ENCODE measurements at places on chromosomes 2 and 18.

GRCh38 chr2:129281791-129282530 is 697.5 kb upstream of the RAB6C start:
- DNase-seq, result no peak

DNA sequence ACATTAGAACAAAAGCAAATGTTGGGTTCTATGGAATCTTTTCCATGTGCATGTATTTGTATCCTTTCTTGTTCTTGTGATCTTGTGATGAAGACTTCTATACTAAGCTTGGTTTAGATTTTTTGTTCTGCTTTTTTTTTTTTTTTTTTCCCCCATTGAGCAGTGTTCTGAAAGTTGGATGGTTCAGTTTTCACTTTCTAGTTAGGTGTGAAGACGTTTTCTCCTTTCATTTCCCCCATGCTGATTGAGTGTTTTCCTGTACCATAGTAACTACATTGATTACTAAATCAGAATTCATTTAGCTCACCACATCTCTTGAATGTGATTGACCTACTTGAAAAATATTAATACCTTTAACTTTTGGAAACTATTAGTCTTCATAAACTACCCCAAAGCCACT is 34.1 kb downstream of the NOP58 start:
- DNase-seq, result no peak

DNA sequence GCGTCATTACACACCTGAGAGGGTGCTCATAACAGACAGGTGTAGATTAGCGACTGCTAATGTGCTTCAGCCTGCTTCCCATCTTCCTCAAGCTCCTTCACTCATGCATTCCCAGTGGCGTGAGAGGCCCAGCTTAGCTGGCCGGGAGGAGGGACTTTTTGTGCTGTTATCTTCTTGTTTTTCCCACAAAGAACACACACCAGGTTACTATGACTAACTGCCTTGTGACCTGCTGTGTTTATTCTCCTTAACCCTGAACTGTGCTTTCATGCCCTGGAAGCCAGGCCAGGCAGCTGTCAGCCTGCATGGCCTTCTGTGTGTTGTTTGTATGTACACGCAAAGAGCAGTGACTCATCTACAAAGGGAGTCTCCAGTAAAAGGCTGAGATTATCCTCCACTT is 143.8 kb downstream of the PIEZO2 start:
- peak; percentile 74 for DNase-seq

DNA sequence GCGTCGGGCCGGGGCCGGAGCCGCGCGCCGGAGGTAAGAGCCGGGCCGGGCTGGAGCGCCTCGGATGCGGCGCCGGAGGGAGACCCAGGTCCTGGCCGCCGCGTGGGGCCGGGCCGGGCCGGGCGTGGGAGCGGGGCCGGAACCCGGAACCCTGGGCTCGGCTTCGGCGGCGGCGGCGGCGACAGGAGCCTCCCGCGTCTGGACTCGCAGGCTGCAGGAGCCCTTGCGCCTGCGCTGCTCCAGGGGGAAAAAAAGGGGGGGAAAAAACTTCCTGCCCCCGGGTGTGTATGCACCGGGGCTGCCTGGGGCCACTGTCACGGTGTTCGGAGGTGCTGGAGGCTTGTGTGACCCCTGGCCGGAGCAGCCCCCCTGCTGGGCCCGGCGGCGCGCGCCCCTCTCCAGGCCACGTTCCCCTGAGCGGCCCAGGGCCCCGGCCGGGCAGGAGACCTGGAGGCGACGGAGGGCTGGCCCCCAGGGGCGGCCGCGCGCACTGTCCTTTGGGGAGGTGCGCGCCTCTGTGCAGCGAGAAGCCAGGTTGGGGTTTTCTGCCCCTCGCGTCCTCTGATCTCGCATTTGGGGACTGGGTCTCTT is 864 bp downstream of the KLHL29 start:
- DNase-seq, result no peak

DNA sequence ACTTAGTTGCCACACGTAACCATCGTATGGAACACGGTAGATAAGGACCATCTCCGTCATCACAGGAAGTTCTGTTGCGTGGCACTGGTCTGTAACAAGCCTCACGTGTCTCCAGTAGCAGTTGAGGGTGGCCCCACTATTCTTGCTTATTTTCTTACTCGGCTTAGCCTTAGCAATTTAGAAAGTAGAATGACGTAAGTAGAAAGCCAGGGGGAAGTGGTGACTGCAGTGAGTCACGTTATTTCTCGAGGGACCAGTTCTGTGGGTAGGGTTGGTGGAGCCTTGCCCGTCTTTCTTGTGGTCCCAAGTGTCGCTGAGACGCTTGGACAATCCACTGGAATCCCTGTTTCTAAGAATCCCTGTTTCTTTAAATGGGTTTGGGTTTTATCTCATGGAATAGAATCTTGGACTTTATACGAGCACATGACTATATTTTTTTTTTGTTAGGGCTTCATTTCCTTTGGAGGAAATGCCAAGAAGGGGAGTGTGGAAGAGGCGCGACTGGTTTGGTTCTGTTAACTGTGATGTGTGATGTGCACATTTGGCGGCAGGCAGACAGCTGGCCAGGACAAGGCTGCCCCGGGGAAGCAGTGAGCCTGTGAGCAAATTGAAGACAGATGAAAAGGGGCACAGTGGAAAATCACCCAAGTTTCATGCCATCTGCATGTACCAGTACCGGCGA is 96.2 kb downstream of the CABLES1 start:
- DNase-seq, result peak; percentile 98

GRCh38 chr2:106789185-106789584 is 96.8 kb downstream of the ST6GAL2 start:
- DNase-seq, result peak; percentile 7

DNA sequence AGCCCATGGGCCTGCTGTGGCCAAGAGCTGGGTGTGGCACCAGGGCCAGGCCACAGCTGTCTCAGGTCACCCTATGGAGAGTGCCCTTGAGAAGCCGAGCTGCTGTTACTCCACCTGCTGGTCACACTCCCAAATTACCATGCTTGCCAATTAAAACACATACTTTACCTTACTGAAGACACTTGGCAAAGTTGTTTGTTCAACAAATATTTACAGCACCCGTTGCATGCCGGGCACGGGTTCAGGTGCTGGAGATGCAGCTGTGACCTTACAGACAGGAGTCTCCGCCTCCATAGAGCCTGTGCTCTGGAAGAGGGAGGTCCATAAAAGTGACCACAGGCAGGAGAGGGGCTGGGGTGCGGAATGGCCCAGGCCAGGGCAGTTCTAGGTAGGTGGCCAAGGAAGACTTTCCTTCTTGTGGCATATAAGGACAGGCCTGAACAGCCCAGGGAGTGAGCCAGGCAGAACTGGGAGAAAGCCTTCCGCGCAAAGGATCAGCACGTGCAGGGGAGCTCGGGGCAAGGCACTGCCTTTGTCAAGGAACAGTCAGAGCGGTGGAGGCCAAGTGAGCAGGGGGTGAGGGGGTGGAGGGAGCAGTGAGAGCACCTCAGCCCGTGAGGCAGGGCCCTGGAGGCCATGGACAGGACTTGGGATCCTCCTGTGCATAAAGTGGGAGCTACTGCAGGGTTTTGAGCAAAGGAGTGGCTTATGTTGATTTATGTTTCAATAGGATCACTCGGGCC is 23.6 kb upstream of the RBM44 start:
- DNase-seq, result peak; percentile 58

DNA sequence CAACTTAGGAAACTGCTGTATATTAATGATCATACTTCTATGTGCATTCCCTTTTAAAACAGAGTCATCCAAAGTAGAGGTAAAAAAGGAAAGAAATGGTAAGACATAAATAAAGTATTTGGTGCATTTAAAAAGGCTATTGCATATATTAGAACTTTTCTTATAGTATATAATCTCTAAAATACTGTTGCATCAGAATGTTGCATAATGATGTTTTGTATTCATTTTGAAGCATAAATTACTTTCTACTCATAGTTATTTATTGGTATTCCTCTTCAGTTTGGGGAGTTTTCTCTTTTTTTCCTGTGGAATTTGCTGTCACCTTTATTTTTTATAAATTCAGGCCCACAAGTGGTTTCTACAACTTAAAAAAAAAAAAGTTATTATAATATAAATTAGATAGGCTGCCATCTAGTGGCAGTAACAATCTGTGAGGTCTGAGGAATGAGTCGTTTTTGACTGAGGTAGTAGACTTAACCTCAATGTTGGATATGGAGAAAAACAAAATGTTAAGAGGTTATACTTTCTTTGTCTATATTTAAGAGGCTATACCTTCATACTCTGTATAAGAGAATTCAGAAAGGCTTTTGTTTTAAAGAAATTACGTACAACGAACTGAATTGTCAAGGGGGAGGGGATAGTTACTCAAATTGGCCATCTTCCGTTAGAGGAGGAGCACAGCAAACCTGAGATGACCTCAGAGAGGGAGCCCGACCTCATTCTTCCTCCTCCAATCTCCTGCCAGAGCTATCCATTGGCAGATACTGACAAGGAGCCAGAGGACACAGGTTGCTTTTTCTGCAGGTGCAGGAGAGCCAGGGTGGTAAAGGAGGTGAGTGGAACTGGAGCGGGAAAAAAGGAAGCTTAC is 23.8 kb downstream of the ANKAR start:
- peak; percentile 64 for DNase-seq

- peak; percentile 71 for DNase-seq
Observed at GRCh38 chr2:113211226-113212105, 37.7 kb downstream of the PSD4 start.

DNA sequence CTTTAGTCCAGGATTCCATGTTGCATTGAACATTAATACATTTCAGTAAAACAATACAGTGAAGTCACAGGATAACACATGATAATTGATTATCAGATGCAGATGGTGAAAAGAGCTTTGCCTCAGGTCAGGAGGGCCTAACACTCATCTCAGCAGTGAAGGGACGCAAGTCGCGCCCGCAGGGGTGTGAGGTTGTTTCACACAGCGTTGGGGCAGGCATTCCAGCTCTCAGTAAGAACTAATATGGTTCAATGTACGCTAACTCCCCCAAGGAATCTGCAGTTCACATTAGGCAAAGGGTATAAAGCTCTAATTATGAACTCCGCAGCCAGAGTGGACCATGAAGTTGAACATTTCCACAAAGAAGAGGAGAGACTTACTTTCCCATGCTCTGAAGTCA is 53.1 kb upstream of the ATL2 start:
- no peak for DNase-seq

DNA sequence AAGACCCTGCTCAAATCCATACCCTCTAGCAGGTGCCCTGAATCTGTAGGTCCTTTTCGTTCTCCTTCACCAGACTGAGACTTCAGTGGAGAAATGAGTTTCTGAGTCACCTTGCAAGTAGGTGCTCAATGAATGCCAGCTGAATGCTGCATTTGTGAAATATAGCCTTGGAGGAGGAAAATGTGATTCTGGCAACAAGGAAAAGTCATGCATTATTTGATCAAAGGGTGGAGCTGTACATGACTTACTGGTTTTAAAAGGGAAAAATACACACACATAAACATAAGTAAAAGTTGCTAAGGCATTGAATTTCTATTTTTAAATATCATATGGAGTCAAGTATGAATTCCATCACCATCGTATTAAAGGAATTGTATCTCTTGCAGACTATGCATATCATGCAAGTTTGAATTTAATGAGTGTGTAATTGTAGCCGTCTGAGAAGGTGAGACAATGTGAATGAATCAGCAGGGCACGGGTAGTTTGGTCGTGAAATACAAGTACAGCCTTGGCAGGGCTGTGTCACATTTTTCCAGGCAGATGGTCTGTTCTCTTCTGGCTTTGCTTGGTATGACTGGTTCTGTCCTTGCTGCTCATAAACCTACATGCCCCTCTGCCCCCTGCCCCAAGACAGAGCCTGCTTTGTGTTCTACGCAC is 160.8 kb downstream of the COL6A3 start:
- DNase-seq, result peak; percentile 52

DNA sequence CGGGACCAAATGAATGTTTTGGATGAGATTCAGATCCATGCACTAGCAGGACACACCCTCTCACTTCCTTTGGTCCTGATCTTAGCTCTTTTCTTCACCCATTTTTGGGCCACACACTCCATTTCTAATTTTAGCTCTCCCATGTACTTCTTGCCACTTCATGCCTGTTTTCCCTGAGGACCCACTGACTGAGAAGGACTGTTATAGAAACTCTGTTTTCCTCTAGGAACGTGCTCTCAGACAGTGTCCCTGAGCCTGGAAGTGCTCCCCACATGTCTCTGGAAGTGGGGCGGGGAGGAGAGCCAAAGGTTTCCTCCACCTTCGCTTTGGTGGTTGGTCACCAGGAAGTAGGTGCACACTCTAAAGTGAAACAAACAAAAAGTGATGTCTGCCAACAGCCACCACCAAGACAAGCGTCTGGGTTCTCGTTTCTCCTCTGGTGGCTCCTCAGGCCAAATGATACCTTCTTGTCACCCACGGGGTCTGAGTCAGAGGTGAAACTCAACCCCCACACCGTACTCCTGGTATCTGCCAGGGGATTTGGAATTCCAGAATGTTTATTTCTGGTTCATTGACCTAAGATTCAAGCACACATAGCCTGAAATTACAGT is 74.7 kb downstream of the MERTK start:
- DNase-seq, result no peak

DNA sequence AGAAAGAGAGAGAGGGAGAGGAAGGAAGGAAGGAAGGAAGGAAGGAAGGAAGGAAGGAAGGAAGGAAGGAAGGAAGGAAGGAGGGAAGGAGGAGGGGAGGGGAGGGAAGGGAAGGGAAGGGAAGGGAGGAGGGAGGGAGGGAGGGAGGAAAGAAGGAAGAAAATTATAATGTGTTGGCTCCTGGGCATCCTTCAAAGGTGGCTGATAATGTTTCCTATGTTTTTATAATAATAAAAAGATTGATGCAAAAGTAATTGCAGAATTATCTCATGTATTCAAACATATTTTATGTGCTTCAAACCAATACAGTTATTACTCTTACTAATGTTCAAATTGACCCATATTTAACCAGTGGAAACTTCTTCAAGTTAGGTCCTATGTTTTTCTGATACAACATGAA is 260.9 kb downstream of the LNPK start:
- DNase-seq, result no peak

DNA sequence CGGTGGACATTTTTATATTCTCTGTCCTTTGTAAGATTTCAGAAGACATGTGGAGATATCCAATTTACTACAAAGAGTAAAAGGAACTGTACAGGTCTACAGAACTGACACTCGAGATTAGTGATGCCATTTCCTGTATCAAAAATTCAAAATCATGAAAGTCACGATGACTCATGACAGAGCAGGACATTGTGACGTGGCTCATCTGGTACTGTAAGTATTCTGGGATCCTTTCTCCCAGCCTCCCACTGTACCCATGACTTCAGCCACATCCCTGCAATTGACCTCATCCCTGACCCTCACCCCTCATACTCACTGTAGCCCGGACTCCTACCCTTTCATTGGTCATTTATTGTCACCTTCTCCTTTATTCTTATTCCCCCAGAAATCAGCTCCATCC is 736.5 kb downstream of the EPHA4 start:
- DNase-seq, result peak; percentile 48

DNA sequence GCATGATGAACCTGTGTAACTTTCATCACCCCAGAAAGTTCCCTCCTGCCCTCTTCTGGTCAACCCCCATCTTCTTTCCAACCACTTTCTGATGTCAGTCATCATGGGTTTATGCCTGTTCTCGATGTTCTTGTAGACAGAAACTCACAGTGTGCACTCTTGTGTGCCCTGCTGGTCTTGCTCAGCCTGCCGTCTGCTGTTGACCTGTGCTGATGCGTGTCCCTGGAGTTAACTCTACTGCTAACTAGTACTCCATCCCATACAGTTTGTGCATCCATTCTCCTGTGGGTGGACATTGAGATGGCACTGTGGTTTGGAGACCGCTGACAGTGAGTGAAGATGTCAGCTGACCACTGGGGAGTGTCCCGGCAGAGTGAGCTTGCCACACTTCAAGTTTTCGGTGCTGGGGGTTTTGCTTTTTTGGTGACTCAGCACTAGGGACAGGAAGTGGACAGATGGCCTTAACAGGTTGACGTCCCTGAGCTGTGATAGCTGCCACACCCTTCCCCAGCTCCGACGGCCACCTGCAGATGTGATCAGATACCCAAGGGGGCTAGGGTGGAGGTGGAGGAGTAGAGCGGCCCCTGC is 14.8 kb downstream of the KLHL29 start:
- no peak for DNase-seq

- DNase-seq, result no peak
Observed at GRCh38 chr2:237714690-237715458, 83.7 kb upstream of the RBM44 start.

Measured in fibroblast of mammary gland (primary cell).